Nasal cavity respiratory epithelium epithelial cell of viscerocranial mucosa (primary cell): ENCODE measurements at places on chromosomes 4 and X. TPM values are rescaled to one million over a fixed set of nuclear protein-coding genes. Genes with fewer than 3 reads are reported as not detected.

The SNX25 gene
- total RNA-seq, result 16.7 and 17.3 TPM in 2 replicates

The KLF3 gene
- total RNA-seq, result 44.4 and 59.5 TPM in 2 replicates

The CACNA1F gene
- total RNA-seq, result under 0.01 and 0.07 TPM in 2 replicates

The MAGEE1 gene
- 0.34 and 1.6 TPM in 2 replicates for total RNA-seq

The CITED1 gene
- total RNA-seq, result 0.14 and 0.34 TPM in 2 replicates

The NEXMIF gene
- under 0.01 and 0.07 TPM in 2 replicates for total RNA-seq

The TCEAL2 gene
- total RNA-seq, result not detected in 2 replicates

The GPR78 gene
- total RNA-seq, result 0.07 TPM in 1 of 2 replicates, not detected in the other

The MUC7 gene
- not detected in 2 replicates for total RNA-seq

The PAGE2 gene
- not detected in 2 replicates for total RNA-seq

The FAM47E gene
- 0.34 and 2.1 TPM in 2 replicates for total RNA-seq

The GABRG1 gene
- total RNA-seq, result not detected in 2 replicates

The RNF212 gene
- total RNA-seq, result 0.68 and 0.71 TPM in 2 replicates

The GUCY1B1 gene
- 1.4 and 2.7 TPM in 2 replicates for total RNA-seq

The CABS1 gene
- total RNA-seq, result not detected in 2 replicates

The ANKRD50 gene
- 44.1 and 46.6 TPM in 2 replicates for total RNA-seq
